ENCODE measurements at places on chromosomes 5 and 9.

- DNase-seq: no peak
These were observed 99.3 kb downstream of the ANGPTL2 start for GRCh38 chr9:127022913-127023660.

- DNase-seq: no peak
These were observed 122.9 kb upstream of the NFIL3 start for GRCh38 chr9:91546574-91546973.

- no peak for DNase-seq
These were observed 1860.0 kb upstream of the WWC1 start for GRCh38 chr5:166431456-166431855.

DNA sequence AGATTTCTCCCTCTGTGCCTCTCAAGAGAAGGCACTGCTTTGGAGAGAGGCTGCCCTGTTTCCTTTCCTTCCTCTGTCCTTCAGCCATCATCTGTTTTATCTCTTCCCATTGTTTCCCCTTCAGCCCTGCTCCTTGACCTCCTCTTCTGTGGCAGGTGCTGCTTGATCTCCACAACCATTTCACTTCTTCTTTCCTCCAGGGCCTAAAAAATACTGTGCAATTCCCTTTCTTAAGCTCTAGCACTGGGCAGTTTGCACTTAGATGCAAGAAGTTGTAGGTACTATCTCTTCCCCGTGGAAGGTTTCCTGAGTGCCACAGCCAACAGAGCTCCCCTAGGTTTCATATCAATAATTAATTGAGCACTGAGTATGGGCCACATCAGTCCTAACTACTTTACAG, 8.8 kb upstream of the ADRB2 start:
- DNase-seq: no peak

GRCh38 chr5:103589357-103589756, 26.8 kb upstream of the NUDT12 start:
- no peak for DNase-seq
